ENCODE measurements at places on chromosomes 13 and 19.

GRCh38 chr19:8512115-8512967 lies 1.6 kb downstream of the ZNF414 start:
- DNase-seq = no peak

DNA sequence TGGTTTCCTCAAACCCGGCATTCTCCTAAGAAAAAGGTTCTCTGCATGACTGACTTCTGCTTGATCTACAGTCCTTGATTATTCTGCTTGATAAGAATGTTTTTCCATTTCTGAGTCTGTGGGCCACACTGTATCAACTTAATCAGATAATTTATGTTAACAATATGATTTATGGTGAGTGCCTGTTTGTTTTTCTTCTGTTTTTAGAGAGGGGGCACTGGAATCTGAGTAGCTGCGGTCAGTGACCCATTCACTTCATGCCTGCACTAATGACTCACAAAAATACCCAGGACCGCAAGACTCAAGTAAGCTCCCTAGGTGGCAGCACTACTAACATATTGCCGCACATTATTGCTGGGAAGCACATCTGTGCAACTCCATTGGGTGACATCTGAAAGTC lies 542.3 kb upstream of the ATXN8OS start:
- no peak for DNase-seq

- no peak for DNase-seq
Measured at GRCh38 chr13:52414051-52414450, 8.1 kb upstream of the THSD1 start.

- no peak for DNase-seq
Measured at GRCh38 chr19:30695171-30695875, 323.1 kb downstream of the ZNF536 start.

- DNase-seq = no peak
Measured at GRCh38 chr19:46404753-46405468, 8.5 kb downstream of the CCDC8 start.

DNA sequence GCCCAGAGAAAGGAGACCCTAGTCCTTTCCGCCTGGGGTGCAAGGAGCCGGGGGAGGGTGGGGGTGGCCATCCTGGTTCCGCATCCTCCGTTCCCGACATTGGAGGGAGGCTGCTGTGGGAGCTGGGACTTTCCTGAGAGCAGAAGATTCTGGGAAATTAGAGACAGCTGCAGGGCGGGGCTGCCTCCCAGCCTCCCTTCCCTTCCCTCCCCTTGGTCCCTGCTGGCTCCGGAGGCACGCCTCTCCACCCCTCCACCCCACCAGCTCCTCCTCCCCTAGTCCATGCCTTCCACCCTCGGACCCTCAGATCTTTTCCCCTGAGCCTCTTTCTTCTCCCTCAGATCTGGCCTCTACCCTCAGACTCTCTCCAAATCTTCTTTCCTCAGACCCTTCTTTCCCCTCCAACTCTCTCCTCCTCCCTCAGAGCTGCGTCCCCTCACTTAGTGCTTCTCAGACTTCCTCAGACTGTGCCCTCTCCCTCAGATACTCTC lies 3.1 kb upstream of the BCL3 start:
- DNase-seq = no peak

DNA sequence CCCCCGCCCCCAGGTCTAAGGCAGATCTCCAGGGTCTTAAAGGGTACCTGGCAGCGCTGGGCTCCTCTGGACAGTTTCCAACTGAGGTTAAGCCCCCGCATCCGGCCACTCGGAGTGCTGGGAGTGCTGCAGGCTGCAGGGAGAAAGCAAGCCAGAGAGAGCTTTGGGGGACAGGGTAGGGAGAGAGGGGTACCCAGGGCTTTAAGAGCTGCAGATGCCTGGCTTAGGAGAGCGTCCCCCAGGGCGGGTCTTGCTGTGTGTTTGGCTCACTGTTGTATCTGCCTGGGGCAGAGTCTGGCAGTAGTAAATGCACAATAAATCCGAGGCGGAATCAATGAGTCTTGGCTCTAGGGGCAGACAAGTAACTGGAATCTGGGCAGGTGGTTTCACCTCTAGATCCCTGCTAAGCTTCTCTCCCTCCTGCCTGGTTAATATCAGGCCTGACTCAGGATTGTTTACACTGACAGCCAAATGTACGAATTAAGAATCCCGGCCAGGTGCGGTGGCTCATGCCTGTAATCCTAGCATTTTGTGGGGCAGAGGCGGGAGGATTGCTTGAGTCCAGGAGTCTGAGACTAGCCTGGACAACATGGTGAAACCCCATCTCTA lies 798 bp upstream of the COX6B2 start:
- DNase-seq = no peak

GRCh38 chr13:62510906-62511655 lies 1095.4 kb upstream of the PCDH20 start:
- DNase-seq = no peak

DNA sequence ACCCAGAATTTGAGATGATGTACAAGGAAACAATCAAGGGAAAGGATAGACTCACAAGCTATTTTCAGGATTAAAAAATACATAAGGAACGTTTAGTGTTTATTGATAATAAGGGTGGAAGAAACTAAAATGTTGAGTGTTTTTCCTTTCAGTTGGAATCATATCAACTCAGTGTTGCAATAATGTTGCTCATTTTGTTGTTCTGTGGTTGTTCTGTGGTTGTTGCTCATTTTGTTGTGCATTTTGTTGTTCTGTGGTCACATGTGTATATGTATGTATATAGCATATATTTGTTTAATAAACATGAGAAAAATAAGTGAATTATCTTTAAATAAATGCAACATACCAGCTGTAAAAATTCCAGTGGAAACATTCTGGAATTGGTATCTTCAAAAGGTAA lies 262.4 kb upstream of the SPRY2 start:
- no peak for DNase-seq

- DNase-seq = no peak
Measured at GRCh38 chr19:307793-308420, 16.7 kb upstream of the PLPP2 start.

DNA sequence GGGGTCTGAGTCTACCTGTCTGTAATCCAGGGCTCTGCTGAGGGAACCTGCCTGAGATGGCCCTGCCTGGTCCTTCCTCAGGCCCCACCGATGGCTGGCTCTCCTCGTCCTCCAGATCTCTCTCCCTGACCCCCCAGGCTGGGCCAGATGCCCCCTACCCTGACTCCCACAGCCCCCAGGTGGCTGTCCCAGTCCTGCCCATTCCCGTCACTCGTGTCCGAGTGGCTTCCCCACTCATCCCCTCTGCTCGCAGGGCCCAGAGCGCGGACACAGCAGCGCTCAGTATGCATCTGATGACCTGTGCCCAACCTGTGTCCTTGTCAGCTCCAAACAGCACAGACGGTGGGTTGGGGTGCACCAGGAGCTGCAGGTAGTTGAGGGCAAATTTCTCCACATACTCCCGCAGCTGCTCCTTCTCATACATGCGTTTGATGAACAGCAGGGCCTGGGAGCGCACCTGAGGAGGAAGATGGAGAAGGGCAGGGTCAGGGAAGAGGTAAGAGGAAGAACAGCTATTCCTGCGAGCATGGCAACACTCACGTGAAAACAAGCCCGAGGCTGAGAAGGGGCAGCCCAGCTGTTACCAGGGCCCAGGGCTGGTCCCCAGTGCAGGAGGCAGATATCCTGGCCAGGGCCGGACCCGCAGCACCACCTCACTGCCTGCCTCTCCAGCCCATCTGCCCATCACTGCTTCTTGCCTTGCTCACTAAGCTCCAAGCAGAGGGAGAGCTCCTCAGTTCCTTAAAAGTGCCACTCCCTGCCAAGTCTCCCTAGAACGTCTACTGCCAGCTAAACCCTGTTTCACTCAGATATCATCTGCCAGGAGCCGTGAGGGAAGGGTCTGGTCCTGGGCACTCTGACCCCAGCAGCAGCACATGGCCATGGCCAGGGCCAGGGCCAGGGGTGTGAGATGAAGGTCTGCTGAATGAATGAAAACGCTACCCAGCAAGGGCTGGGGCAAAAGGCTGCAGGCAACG lies 11.1 kb upstream of the RSPH6A start:
- no peak for DNase-seq

DNA sequence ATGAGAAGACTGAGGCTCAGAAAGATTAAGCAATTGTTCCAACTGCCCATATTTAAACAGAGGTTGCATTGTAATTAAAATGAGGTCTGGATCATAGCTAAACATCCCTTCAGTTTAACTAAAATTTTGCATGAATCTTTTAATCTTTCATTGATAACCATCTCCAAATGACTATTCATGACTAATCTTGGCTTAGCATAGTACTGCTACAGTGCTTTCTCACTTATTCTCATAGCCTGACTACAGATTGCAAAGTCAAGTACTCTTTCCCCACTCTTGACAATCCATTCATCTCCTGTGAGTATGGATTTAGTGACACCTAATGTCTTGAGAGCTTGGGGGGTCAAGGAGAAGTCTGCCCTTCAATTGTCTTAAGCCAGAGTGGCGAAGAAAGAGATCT lies 258.4 kb downstream of the RFC3 start:
- no peak for DNase-seq

- peak; percentile 86 for DNase-seq
Measured at GRCh38 chr19:41774515-41774980, 19.2 kb downstream of the CEACAM6 start.

- DNase-seq = no peak
Measured at GRCh38 chr19:45253396-45254027, 2.4 kb downstream of the MARK4 start.

- no peak for DNase-seq
Measured at GRCh38 chr19:34853369-34853768, 73.3 kb upstream of the ZNF30 start.

DNA sequence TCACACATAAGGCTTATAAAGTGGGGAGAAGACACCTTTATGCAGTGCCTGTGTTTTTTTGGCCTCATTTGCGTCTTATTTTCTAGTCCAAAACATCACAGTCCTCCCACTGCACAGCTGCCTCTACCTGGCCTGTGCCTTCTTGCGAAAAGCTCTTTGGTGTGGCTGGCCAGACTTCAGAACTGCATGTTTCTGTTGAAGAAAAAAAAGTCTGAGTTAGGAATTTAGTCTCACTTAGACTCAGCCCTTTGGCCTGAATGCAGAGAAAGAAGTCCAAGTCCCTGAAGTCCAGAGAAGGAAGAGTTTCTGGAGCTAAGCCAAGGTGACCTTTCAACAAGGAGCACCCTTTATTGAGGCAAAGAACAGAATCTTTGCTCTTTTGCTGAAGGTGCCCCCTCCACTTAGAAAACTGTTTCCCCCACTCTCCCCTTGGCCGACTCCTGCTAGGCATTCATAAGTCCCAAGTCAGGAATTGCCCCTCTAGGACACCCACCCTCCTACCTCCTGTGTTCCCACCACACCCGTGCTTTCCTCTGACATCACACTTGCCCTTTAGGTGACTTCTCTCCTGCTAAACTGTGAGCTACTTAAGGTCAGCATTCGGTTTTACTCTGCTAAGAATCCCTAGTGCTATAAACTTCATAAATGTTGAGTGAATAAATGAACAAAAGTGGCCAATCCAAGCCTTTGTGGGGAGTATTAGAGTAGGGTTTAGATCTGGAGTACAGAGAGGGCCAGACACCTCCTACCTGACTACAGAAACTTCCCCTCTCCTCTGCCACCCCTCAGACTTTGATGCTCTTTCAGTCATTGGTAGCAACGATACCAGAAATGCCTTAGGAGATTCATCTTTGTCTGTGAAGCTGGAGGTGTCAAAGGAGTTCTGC lies 226.8 kb downstream of the LACC1 start:
- no peak for DNase-seq

All from NCI-H1092 treated with DMSO at 0.1 percent for 48 hours (cell line).